ENCODE measurements at places on chromosomes 2 and 18. TPM values are rescaled to one million over a fixed set of nuclear protein-coding genes. Genes with fewer than 3 reads are reported as not detected.

- DNase-seq, result no peak
These were observed 509.8 kb upstream of the SMIM21 start for GRCh38 chr18:75937306-75937705.

GRCh38 chr2:126932966-126933710, 34.4 kb downstream of the TEX51 start:
- DNase-seq, result no peak

DNA sequence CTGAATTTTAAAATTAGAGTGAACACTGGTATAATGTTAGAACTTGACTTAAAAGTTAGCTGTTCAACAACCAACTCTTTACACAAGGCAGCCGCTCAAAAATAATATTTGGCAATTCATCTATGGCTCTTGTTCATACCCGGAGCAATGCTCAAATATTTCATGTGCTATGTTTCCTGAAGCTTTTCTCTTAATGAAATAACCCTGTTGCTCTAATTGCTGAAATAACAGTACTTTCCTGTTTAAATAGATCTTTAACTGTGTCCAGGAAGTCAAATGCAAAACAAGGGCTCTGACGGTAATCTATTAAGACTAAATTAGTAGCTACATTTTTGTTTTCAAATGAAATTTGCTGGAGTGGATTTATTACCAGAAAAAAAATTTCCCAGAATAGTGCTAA, 33.7 kb downstream of the RFTN2 start:
- DNase-seq, result no peak

DNA sequence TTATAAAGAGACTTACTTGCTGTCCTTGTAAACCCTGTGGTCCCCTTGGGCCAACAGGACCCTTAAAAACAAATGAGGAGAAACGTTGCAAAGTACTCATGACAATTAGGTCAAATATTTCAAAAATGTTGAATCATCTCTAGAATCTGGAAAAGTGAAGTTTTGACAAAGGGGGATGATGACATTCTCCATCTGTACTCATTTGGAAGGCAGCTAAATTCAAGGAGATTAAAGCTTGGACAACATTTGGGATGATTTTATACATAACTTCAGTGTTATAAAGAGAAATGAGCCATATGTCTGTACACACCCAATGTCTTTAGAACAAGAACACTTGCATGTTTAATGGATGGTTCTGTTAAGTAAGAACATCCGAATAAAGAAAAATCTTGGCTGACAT, 92.9 kb downstream of the COL5A2 start:
- DNase-seq, result no peak

DNA sequence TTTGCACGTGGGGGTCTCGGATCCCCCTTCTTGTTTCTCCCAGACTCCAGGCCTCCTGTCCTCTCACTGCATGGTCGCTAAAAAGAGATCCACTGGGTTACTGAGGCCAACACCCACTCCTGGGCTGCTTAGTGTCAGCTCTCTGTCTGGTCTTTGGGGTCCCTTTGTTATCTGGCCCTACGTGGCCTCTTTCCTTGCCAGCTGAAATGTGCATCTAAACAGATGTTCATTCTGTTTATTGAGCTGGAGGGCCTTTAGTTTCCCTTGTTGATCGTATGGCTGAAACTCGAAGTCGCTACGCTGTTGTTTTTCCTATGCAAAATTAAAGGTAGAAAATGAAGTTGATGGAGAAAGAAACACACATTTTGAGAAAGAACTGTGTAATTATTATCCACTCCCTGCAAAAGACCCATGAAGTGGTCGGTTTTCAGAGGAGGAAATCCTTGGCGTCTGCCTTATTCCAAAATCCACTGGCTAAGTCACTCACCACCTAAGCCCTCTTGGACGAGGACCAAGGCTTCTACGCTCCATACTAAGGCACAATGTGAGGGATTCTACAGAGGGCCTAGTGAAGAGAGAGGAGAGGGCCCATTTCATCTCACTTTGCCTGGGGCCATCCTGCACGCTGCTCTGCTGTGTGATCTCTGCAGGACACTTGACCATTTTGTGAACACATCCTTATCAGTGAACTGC, 105.3 kb downstream of the GLI2 start:
- no peak for DNase-seq

- no peak for DNase-seq
These were observed 154.4 kb downstream of the MYO1B start for GRCh38 chr2:191399601-191400000.

- no peak for DNase-seq
These were observed 8.9 kb upstream of the TMSB10 start for GRCh38 chr2:84896567-84896966.

SALL3 gene
- 1.0 TPM for total RNA-seq

BARD1 gene
- total RNA-seq, result 11.7 TPM

MOGAT1 gene
- total RNA-seq, result 0.50 TPM
